ENCODE measurements at places on chromosomes 5 and 9.

- DNase-seq = no peak
These were observed 37.2 kb downstream of the OLFML2A start for GRCh38 chr9:124814164-124814535.

DNA sequence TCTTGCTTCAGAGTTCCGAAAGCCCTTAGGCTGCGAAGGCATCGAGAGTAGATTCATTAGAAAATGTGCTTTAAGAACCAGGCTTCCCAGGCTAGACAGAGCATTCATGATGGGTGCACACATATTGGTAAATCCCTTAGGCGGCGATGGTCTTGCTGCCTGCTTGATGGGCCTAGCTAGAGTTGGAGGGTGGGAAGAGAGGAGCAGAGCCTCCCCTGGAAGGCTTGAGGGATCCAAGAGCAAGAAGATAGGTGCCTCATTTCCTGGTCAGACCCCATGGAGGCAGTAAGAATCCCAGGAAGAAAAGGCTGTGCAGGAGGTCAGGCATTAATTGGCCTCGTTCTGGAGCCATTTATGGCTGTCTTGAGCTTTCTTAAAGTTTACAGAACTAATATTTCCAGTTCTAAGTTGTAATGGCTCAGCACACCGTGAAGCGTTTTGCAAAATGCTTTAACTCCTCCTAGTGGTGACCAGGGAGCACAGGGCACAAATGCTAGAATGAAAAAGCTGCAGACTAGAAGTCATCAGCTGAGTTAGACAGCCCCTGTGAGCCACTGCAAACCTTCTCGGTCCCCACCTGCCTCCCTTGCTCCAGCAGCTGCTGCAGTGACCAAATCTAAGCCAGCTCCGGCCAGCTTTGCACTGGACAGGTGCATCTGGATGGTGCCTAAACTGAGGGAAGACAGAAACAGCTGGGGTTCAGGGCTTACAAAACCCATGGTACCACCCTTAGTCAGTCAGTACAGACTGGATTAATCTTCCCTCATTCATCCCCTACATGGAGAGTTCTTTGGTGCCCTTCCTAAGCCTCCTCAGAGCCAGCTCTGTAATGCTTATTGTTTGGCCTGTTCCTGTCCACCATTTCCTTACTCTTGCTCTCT, 14.7 kb downstream of the SLC45A2 start:
- DNase-seq = no peak

DNA sequence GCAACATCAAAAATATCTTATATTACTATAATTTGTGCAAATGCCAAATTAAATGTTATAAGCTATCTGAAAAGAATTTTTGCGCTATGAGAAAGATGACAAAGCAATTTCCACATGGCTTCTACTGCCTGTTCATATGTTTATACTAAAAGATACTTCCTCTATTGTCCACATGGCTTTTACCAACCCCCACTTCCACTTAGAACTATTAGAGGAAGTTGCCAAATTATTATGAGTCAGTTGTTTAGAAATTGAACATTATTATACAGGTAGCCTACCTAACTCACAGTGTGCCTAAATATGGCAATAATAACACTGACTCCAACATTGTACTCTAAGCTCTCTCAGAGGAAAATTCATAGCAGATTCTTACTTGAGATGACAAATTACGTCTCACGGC, 37.6 kb upstream of the SLC27A6 start:
- no peak for DNase-seq

DNA sequence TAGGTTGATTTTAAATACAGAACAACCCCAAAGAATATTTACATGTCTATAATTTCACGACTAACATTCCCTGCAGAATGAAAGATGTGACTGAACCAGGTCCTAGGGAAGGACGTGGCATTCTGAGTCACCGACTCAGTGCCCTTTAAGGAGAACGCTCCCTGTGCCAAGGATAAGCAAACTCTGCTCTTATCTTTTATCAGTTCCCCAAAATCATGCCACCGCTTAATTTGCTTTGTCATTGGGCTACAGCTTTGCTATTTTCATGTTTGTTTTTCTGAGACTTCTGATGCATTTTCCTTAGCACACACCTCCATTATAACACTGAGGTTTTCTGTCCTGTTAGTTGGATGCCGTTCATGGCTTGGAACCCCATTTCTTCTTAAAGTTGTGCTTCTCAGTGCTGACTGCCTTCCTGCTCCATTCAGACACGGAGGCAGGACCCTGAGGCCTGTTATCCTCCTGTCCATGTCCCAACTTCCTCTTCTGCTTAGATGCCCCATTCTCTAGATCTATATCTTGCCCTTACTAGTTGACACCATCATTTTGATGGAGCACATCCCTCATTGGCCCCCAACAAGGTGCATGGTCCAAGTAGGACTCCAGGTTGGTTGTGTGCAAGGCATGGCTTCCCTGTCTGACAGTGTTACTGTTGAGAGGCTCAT, 11.2 kb upstream of the SEMA4D start:
- no peak for DNase-seq

DNA sequence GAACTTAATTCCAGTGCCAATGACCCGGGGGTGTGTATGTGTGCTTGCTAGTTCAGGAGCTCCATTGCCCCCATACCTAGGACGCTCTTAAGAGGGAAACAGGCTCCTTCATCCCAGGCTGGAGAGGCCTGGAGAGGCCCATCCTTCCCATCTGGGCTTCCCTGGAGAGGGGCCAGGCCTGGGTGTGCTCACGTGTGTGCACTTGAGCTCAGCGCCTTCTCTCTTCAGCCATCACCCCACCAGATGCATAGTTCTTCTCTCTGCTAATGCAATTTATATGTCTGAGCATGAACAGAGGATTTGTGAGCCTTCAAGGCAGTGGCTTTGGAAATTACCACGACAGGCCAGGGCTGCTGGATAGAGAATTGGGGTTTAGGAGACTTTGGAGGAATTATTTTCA, 48.6 kb upstream of the SHB start:
- DNase-seq = no peak

GRCh38 chr5:39209924-39210323, 9.4 kb downstream of the FYB1 start:
- no peak for DNase-seq

DNA sequence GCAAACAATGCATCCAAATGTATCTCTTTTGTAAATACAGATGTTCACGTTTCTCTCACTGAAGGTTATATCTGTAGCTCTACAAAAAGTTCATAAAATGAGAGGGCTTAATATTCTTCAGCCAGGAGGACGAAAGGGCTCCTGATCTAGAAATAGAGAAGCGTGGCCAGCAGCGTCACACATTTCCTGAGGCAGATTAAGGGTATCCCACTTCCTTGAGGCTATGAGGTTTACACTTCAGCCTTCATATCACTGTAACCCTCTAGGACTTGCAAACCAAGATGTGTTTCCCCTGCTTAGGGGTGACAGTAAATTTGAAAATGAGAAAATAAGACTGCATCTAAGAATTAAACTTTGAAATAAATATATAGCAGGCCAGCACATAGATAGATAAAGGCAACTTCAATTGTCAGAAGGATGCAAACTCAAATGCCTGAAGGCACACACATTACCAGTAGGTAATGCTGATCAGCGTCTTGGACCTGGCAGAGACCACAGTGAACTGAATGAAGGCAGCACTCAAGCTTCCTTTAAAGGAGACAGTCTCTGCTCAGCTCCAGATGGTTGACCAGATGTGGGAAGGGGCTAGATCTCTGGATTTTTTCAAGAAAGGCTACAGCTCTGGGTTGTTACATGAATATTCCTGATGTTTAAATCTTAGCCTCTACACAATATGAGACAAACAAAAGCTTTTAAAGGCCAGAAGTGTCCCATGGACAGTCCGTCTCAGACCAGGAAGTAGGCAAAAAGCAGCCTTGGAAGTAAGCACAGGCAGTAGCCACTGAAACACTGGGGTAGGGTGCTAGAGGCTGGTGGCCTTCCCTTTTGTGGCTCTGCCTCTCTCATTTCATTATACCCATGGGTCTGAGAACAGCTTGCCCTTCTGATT, 197.7 kb downstream of the MCTP1 start:
- DNase-seq = no peak

- no peak for DNase-seq
These were observed 200.9 kb upstream of the ADAMTS16 start for GRCh38 chr5:4939042-4939781.

DNA sequence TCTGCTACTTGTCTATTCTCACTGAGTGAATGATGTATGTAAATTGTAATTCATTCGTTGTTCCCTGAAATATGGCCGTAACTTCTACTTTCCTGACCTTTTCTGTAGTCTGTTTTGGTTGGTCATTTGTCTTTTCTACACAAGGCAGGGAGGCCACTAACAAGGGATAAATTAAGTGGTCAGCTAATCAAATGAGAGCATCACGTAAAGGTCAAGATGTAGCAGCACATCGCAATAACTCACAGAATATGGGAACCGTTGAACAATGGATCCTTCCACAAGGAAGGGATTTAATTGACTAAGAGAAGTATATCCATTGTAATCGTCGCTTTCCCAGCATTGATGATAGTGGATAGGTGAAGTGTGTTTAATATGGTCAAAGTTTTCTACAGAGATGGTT, 171.1 kb downstream of the DMRT2 start:
- DNase-seq = no peak

GRCh38 chr5:14097998-14098471, 45.1 kb upstream of the TRIO start:
- DNase-seq = no peak

DNA sequence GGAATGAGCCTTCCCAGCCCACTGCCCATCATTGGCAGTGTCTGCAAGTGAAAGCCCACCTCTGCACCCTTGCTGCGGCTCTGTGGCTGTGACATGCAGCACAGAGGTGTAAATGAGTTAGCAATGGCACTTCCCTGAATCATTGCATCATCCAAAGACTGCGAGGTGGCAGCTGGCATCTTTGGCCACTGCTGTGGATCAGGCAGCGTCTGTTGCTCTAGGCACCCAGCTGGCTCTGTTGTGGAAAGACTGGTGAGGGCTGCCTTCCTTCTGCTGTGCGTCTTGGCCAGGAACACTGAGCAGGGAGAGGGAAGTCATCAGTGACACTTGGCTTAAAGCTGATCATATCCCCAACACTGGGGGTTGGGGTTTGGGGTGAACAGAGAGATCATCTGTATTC, 64.5 kb downstream of the MFAP3 start:
- no peak for DNase-seq

DNA sequence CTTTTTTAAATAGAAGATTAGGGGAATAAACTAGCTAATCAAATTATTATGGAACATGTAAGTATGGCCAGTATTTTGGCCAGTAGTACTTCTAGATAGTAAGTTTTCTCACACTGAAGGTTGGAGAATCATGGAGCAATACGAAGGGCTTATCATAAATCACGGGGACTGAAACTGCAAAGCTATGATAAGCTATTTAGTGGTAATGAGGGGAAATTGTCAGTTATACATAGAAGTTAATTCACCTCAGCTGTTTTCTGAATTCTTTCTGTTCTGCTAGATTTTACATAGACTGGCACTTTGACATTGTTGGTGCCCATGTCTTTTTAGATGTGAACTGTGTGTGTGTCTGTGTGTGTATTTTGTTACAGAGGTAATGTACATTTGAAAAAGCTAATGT, 34.5 kb upstream of the FAM151B start:
- no peak for DNase-seq

GRCh38 chr5:127840198-127840524, 137.0 kb downstream of the CCDC192 start:
- no peak for DNase-seq

DNA sequence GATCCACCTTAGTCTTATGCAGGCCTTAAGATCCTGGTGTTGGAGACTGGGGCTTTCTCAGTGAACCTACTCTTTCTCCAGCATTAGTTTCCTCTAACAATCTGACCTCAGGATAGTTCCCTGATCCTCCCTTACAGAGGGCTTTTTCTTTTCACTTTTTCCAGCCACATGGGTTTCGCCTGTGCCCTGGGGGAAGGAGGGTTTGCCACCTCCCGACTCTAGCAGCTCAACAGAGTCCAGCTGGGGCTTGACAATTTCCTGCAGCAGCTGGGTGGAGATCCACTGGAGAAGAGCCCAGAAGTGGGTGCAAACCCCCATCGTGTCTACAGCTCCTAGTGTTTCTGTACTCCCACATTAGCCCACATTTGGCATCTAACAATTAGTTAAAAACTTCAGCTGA, 7.6 kb upstream of the TMEM252 start:
- DNase-seq = no peak

DNA sequence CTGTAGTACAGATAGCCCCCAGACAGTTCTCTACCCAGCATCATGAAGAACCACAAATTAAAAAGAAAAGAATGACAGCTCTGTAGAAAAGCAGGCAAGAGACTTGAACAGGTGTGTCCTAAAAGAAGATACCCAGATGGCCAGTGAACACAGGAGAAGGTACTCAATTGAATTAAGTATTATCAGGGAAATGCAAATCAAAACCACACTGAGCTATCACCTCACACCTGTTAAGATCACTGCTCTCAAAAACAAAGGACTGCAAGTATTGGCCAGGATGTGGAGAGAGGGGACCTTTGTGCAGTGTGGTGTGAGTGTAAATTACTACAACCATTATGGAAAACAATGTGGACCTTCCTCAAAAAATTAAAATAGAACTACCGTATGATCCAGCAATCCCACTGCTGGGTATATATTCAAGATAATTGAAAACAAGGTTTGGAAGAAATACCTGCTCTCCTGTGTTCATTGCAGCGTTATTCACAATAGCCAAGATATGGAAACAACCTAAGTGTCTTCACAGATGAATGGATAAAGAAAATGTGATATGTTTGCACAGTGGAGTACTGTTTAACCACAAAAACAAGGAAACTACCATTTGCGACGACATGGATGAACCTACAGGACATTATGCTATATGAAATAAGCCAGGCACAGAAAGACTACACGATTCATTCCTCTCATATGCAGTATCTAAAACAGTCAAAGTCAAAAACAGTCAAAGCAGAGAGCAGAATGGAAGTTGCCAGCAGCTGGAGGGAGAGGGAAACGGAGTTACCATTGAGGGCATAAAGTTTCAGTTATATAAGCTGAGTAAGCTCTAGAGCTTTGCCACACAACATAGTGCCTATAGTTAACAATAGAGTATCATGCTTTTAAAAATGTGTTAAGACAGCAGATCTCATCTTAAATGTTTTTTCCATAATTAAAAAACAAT, 102.6 kb downstream of the WNK2 start:
- no peak for DNase-seq

DNA sequence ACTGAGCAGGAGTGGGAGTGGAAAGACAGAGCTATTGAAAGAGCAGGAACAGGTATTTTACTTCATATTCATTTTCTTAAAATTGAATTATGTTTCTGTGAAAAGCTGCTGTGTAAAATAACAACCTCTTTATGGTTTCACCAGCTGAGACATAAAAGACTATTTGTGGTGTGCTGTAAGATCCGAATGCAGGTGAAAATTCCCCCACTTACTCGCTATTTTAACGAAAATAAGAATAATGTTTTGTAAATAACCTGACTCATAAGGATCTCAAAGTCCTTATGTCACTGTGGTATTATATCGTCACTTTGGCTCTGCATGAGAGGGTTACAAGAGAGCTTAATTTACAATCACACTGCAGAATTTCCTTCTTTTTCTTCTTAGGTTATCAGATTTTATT, 65.3 kb upstream of the NFIB start:
- DNase-seq = no peak

GRCh38 chr5:83145241-83145640, 67.9 kb downstream of the XRCC4 start:
- no peak for DNase-seq

- no peak for DNase-seq
These were observed 170.9 kb downstream of the FGF1 start for GRCh38 chr5:142515036-142515435.

GRCh38 chr9:36903541-36904435, 130.3 kb downstream of the PAX5 start:
- DNase-seq = no peak

- DNase-seq = no peak
These were observed 261.3 kb downstream of the PIK3R1 start for GRCh38 chr5:68476854-68477253.

Measured in progenitor cell of endocrine pancreas (in vitro differentiated cells).